ENCODE measurements at places on chromosomes 4 and X. TPM values are rescaled to one million over a fixed set of nuclear protein-coding genes. Genes with fewer than 3 reads are reported as not detected.

DNA sequence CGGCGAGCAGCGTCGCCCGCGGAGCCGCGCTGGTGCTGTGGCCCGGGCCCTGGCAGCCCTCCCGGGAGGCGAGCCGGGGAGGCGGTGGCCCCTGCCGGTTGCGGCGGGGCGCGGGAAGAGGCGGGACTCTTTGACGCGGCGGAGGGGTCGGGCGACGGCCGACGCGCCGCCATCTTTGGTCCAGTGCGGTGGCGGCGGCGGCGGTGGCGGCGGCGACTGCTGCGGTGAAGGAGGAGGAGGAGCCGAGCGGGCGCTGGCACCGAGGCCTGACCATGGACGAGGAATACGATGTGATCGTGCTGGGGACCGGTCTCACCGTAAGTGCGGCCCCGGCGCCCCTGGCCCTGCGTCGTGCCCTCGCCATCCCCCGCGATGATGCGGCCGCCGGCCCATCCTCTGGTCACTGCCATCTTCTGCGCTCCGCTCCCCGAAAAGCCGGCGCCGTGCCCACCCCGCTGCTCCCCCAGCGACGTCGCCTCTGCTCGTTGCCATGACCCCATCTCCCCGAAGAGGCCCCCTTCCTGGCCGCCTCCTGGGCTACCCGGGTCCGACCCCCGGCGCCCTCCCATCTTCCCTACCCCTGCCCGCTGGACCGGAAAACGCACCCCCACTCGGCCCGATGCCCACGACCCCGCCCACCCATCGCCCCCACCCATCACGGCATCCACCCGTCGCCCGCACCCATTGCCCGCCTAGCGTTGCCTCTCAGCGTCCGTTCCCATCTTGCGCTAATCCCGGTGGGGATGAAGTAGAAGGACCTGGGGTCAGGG is at the start of gene GDI1:
TSS of gene GDI1 (plus strand) at position 172 of the 770 bp plus-strand sequence. CDS start at position 273, 101 bp downstream.
- H3K27ac ChIP-seq: peak within 1 kb of the TSS; percentile 87
- peak within 1 kb of the TSS; percentile 55 for H3K4me3 ChIP-seq
- H3K4me1 ChIP-seq: no peaks in the 10 kb centered on the region
- DNase-seq: no peak

DNA sequence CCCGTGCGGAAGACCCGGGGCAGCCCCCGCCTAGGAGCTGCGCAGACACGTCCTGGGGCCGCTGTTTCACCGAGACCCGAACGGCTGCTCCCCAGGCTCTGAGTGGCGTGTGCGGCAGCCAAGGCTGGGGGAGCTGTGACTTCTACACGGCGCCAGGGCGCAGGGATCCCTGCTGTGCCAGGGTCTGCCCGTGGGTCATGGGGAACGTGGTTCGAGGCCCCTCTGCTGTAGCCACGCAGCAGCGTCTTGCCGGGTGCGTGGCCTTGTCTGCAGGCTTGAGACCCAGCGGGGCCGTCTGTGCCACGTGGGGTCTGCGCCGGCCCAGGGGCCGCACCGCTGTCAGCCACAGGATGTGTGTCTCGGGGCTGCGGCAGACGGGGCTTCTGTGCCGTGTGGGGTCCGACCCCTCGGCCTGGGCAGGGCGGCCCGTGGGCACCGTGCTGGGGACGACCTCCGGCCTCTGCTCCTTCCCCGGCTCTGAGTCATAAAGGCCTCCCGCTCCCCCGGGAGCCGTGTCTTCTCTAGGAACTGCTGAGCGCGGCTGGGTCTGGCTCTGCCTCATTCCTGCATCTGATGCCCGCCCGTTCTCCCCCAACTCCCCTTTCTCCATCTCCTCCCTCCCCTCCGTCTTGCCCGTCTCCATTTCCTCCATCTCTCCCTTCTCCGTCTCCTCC is 12.7 kb upstream of the GTPBP6 start:
- H3K4me3 ChIP-seq: no peak overlapping the region
- no peaks in the 10 kb centered on the region for H3K4me1 ChIP-seq

- no peak overlapping the region for H3K4me3 ChIP-seq
- H3K27me3 ChIP-seq: no peaks in the 10 kb centered on the region
- H3K36me3 ChIP-seq: no peaks in the 10 kb centered on the region
- no peaks in the 10 kb centered on the region for H3K4me1 ChIP-seq
These were observed 50.3 kb downstream of the FTHL17 start for GRCh38 chrX:31021537-31021936.

DNA sequence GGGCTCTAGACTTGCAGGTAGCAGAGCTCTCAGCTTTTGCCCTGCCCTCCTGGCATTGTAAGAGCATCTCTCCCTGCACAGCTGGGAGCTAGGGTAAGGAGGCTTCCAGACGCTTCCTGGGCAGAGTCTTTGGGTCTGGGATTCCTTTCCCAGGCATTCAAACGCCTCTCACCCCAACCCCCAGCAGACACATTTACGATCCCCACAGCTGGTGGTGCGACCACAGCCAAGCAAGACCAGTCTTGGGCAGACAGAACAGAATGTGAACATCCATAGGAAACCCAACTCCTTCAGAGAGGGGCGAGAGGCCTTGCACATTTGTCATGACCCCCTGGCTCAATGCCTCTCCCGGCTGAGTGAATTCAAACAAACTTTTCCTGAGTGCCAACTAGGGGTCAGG is 38.1 kb upstream of the CD99L2 start:
- H3K4me1 ChIP-seq: no peaks in the 10 kb centered on the region
- DNase-seq: no peak
- H3K27me3 ChIP-seq: no peaks in the 10 kb centered on the region
- no peak overlapping the region for H3K27ac ChIP-seq
- no peak overlapping the region for H3K4me3 ChIP-seq

- H3K27ac ChIP-seq: no peak overlapping the region
- H3K4me1 ChIP-seq: no peaks in the 10 kb centered on the region
- no peak overlapping the region for H3K4me3 ChIP-seq
- H3K27me3 ChIP-seq: no peaks in the 10 kb centered on the region
These were observed 28.7 kb downstream of the RS1 start for GRCh38 chrX:18643243-18643642.

GRCh38 chr4:73161527-73162185 is 92.1 kb upstream of the COX18 start:
- DNase-seq: no peak
- H3K27ac ChIP-seq: no peak overlapping the region
- H3K4me1 ChIP-seq: no peaks in the 10 kb centered on the region
- H3K36me3 ChIP-seq: no peaks in the 10 kb centered on the region
- no peak overlapping the region for H3K4me3 ChIP-seq

GRCh38 chr4:112813790-112814189 is 176.8 kb downstream of the LARP7 start:
- H3K27ac ChIP-seq: no peak overlapping the region
- no peaks in the 10 kb centered on the region for H3K4me1 ChIP-seq
- no peaks in the 10 kb centered on the region for H3K36me3 ChIP-seq
- no peaks in the 10 kb centered on the region for H3K27me3 ChIP-seq
- no peak overlapping the region for H3K4me3 ChIP-seq

- H3K27ac ChIP-seq: no peak overlapping the region
- H3K27me3 ChIP-seq: no peaks in the 10 kb centered on the region
- H3K4me1 ChIP-seq: no peaks in the 10 kb centered on the region
These were observed 50.5 kb upstream of the FAM9C start for GRCh38 chrX:13094828-13095341.

DNA sequence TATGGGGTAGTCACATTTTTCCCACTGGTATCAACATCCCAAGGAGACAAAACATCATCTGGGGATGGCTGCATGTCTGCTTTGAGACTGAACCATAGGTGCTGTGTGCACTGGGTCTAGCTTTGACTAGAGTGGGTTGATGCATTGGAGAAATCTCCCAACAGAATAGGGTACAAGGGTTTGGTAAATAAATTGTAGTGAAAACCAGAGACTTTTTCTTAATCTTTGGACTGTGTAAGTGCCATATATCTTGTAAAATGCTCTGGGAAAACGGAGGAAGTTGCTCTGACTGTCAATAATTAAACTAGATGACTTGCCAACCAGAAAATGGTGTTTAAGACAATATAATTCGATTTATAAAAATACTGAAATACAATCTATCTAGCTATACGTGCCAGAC is 1064.0 kb upstream of the SLIT2 start:
- no peak for DNase-seq
- no peaks in the 10 kb centered on the region for H3K27me3 ChIP-seq
- H3K4me3 ChIP-seq: no peak overlapping the region
- H3K4me1 ChIP-seq: no peaks in the 10 kb centered on the region
- H3K27ac ChIP-seq: no peak overlapping the region

DNA sequence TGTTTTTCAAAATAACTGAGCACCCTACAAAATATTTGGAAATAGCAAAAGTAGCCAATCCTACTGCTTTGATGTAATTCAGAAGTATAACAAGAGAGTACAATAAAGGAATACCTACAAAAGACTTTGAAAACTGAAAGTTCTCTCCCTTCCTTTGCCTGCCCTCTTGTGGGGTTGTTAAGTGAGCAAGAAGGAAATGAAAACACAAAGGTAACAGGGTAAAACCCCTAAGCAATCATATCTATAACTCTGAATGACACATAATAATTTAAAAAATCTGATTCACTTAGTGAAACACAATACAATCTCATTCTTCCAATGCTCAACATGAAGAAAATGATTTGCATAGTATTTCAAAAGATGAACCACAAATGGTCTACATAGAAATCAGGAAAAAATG is 98.2 kb downstream of the FRYL start:
- no peaks in the 10 kb centered on the region for H3K27me3 ChIP-seq
- no peaks in the 10 kb centered on the region for H3K36me3 ChIP-seq
- H3K4me1 ChIP-seq: no peaks in the 10 kb centered on the region
- DNase-seq: no peak

DNA sequence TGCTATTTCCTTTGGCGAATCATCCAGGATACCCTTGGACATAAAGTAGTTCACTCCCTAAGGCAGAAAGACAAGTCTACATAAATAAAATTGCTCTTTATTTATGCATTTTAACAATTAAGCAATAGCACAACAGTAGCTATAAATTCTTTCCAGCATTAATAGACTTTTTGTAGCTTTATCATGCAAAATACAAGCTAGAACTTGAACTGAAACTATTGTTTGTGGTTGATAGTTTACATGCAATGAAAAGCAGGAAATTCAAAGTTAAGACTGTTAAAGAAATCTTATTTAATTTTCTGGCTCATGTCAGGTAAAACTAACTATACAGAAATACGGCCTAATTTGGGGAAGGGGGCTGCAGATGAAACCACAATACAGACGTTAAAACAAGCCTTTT is 42.3 kb downstream of the FBXO8 start:
- no peaks in the 10 kb centered on the region for H3K36me3 ChIP-seq
- DNase-seq: no peak
- no peak overlapping the region for H3K4me3 ChIP-seq
- H3K4me1 ChIP-seq: no peaks in the 10 kb centered on the region

- DNase-seq: no peak
- no peak overlapping the region for H3K27ac ChIP-seq
- no peak overlapping the region for H3K4me3 ChIP-seq
These were observed 32.9 kb upstream of the OTUD4 start for GRCh38 chr4:145213245-145213644.

GRCh38 chr4:163591614-163592020 is 97.1 kb downstream of the TMA16 start:
- no peaks in the 10 kb centered on the region for H3K27me3 ChIP-seq
- H3K27ac ChIP-seq: no peak overlapping the region
- no peak overlapping the region for H3K4me3 ChIP-seq
- DNase-seq: no peak
- no peaks in the 10 kb centered on the region for H3K4me1 ChIP-seq

DNA sequence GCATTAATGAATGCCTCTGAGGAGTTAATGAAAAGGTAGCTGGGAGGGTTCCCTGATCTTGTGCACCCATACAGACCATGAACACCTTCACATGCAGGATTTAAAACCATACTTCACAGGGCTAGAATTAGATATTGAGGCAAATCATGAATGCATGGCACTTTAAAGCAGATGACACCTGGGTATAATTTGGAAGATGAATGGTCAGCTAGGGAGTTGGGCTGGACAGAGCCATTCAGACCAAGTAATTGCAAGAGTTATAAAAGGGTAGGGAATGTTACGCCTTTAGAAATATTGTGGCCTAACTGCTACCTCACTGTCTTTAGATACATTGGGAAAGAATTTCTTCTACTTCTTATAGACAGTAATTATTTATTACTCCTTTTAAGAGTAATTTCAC is 89.1 kb upstream of the ZNF827 start:
- no peaks in the 10 kb centered on the region for H3K36me3 ChIP-seq
- no peak overlapping the region for H3K27ac ChIP-seq

DNA sequence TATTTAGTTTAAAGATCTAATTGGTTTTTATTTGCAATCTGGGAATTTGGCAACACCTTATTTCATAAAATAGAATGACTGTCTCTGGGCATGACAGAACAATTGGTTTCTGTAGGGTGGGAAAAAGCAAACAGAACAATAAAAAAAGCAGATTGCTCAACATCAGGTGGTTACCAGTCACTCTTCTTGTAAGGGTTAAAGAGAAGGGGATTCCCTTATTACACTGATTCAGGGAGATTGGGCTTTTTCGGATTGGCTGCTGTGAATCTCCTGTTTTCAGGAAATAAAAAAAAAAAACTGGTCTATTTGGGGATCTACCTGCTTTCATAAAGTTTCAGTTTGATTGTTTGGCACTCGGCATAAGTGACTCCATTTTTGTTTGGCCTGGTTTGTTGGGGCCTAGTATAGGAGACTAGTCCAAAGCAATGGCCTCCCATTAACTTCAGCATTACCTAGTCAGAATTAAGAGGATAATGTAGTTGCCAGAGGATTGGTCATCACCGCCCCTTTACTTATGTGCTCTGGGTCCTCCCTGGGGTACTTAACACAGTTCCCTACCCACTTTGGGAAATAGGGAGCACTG is 380.5 kb downstream of the IDS start:
- DNase-seq: no peak
- H3K27me3 ChIP-seq: no peaks in the 10 kb centered on the region
- H3K4me1 ChIP-seq: no peaks in the 10 kb centered on the region
- no peak overlapping the region for H3K27ac ChIP-seq
- no peak overlapping the region for H3K4me3 ChIP-seq
- no peaks in the 10 kb centered on the region for H3K36me3 ChIP-seq

- H3K4me1 ChIP-seq: no peaks in the 10 kb centered on the region
- H3K4me3 ChIP-seq: no peak overlapping the region
- no peaks in the 10 kb centered on the region for H3K27me3 ChIP-seq
- no peak for DNase-seq
- H3K27ac ChIP-seq: no peak overlapping the region
These were observed 49.1 kb downstream of the PRKG2 start for GRCh38 chr4:81165861-81166430.

- no peak overlapping the region for H3K27ac ChIP-seq
- peak; percentile 4 for DNase-seq
- no peak overlapping the region for H3K4me3 ChIP-seq
- H3K27me3 ChIP-seq: no peaks in the 10 kb centered on the region
- H3K36me3 ChIP-seq: no peaks in the 10 kb centered on the region
These were observed 8.7 kb downstream of the KIAA1210 start for GRCh38 chrX:119118780-119119395.

FAM156B gene
- total RNA-seq: 11.3 TPM

HAUS7 gene
- total RNA-seq: 18.1 TPM

SPATA4 gene
- 10.2 TPM for total RNA-seq

FAT1 gene
- total RNA-seq: 215 TPM

MAGEA8 gene
- total RNA-seq: 1.0 TPM

BMPR1B gene
- total RNA-seq: 59.8 TPM

DRP2 gene
- 1.9 TPM for total RNA-seq

PABPC1L2B gene
- total RNA-seq: 2.0 TPM

USP17L26 gene
- not detected for total RNA-seq

CLCN3 gene
- total RNA-seq: 96.4 TPM

Data from prostate gland (tissue), 2 donors.